ENCODE measurements at places on chromosomes 3 and 15.

- no peak for DNase-seq
These were observed 254.7 kb downstream of the EDEM1 start for GRCh38 chr3:5442106-5442785.

- DNase-seq: no peak
These were observed 34.0 kb downstream of the SPTSSB start for GRCh38 chr3:161337311-161337710.

DNA sequence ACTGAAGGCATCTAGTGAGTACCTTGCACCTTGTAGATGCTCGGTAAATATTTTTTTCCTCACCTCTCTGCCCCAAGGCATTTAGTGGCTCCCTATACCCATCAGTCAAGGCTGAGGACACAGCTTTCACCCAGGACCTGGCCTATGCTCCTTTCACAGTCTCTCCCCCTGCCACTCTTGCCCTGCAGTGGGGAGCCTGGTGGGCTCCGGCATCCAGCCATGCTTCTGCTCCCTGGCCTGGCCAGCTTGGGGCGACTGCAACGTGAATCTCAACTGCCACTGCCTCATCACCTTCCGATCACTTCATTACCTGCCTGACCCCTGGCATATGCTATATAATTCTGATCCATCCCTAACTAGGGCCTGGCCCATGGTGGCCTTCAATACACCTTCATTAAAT lies 735 bp upstream of the CX3CR1 start:
- DNase-seq: no peak

DNA sequence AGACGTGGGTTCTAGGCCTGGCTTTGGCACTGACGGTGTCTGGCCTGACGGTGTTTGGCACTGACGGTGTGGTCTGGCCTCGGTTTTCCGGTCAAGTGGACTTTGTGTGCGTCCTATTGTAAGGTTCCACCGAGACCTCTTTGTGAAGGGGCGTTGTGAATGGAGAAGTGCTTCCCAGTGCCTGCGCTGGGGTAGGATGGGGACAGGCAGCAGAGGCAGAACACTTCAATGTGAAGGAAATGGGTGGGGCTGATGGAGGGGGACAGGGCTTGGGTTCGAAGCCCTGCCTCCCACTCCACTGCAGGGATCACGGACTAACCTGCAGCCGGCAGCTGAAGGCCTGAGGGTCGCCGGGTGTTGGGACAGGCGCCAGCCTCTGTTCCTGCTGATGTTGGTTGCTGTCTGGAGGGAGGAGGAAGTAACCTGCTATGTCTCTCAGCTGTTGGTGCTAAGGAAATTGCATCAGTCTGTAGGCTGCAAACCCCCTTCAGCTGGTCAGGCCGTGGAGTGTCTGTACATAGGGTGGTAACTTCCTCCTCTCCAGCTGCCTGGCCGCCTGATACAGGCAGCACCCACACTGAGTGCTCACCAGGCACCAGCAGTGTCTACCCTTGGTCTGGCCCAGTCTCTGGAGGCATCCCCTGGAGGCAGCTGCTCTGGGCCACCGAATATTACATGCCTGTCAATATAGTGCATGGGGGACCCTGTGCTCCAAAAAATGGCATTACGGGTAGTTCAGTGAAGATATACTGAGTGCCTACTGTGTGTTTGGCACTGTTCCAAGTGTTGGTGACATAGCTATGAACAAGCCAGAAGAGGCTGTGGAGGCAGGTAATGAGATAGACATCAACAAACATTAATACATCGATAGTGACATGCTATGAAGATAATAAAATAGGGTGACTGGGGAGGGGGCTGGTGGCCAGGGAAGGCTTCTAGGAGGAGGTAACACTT lies 1.1 kb downstream of the TM6SF1 start:
- DNase-seq: peak; percentile 60

DNA sequence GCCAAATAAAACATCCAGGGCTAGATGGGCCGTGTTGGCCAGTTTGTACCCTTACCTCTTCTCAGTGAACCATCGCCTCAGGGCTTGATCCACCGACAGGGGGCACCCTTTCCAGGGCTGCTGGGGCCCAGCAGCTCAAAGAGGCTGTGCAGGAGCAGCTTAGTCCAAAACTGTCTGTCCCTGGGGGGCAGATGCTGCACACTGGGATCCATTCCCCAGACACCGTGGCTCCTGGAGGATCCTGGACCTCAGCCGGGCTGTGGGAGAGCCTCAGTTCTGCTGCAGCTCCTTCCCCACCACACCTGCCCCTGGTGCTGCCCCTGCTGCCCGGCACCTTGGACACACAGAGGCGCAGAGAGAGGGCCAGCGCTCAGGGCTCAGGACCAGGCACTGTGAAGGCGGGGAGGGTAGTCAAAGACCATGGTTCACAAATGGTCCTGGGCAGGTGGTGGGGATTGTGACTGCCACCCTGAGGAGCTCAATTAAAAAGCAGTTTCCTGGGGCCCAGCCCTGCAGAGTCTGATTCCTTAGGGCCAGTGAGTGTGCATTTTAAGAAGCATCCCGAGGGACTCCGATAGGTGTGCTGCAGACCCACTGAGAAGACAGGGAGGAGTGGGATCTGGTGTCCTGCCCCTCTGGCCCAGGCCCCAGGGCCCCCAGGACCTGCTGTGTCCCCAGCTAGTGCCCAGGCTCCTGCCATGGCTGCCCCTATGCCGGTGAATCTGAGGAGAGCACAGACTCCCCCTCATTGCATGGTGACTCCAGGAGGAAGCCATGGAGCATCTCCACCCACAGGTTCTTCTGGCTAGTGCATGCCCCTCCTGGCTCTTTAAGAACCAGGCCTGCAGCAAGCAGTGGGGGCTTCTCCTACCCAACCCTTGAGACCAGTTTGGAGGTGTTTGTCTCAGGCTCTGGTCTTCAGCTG lies 86.5 kb upstream of the PRR20G start:
- DNase-seq: peak; percentile 10

GRCh38 chr3:124885466-124886167 lies 1.5 kb downstream of the ITGB5 start:
- no peak for DNase-seq

- DNase-seq: no peak
These were observed 33.9 kb upstream of the CDCP1 start for GRCh38 chr3:45180051-45180450.
